ENCODE measurements at places on chromosomes 16 and 17.

DNA sequence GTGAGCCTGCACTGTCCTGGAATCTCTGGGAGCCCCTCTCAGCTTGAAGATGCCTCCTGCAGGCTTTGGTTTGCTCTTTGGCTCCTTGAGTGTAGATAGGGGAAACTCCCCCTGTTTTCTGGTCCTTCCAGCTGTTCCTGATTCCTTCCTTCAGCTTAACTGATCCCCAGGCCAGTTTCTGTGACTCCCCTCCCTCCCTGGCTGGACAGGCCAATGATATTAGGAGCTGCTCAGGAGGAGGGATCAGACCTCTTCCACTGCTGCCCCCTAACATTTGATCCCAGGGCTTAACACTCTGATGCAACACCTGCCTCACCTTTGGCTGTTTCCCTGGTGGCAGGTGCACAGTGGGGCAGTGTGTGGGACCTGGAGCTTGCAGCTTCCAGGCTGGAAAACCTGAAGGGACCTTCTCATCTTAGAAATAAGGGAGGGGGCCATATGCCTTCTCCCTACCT is at the start of gene TAC4:
Gene TAC4, minus strand, starts transcription at position 51 of the 455 bp plus-strand sequence. CDS start 52 bp downstream, outside the sequence.
- DNase-seq = no peak

- DNase-seq = no peak
These were observed 817 bp downstream of the ITGB4 start for GRCh38 chr17:75722076-75722475.

DNA sequence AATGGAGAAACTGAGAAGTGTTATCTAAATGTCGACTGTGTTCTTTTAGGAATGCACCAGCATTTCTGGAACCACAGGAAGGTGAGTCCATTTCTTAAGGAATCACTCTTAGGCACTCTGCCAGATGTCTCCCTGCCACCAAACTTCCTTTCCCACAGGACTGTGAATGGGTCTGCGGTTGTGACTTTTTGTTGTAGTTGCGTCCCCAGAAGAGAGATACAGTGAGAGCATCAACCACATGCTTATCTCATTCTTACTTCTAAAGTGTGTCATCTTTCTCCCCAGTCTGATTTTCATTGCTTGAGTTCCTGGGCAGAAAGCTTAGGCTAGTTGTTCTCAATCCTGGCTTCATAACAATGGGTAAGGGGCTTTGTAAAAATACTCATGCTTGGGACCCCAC is 13.4 kb downstream of the ITPRIPL2 start:
- DNase-seq = no peak

- DNase-seq = no peak
These were observed 10.5 kb downstream of the PDZD9 start for GRCh38 chr16:21990381-21990944.

- DNase-seq = no peak
These were observed 1.7 kb downstream of the CDT1 start for GRCh38 chr16:88805340-88805715.

- DNase-seq = no peak
These were observed 166.6 kb upstream of the SHISA6 start for GRCh38 chr17:11074451-11074850.

DNA sequence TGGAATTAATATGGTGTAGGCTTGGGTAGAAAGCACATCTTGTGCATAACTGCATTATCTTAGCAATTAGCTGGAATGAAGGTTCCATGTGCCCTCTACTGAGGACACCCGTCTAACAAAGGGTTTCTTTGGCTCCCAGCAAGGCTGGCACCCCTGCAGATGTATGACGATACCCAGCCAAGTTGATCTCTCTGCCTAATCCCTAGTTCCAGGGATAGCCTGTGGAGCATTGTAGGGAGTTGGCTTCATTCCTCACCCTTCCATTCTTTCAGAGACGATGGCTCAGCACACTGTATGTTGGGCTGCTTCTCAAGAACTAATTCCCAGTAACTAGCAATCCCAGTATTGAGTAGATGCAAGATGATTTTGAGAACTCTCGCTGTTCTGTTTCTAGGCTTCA is 182.5 kb downstream of the SNX29 start:
- no peak for DNase-seq
